ENCODE measurements at places on chromosomes 6 and 20. TPM values are rescaled to one million over a fixed set of nuclear protein-coding genes. Genes with fewer than 3 reads are reported as not detected.

DNA sequence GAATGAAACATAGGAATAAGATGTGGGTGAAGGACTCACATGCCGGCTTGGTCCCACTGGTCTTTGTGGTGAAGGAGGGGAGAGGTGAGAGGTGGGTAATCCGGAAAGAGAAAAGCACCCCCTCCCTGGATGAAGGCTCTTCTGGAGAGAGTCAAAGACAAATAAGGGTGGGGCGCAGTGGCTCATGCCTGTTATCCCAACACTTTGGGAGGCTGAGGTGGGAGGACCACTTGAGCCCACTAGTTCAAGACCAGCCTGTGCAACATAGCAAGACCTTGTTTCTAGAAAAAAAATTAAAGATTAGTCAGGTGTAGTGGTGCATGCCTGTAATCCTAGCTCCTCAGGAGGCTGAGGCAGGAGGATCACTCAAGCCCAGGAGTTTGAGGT lies 3.1 kb downstream of the LTB start:
- DNase-seq: no peak

- DNase-seq: no peak
These were observed 81.7 kb upstream of the TENT5A start for GRCh38 chr6:81834141-81834681.

DNA sequence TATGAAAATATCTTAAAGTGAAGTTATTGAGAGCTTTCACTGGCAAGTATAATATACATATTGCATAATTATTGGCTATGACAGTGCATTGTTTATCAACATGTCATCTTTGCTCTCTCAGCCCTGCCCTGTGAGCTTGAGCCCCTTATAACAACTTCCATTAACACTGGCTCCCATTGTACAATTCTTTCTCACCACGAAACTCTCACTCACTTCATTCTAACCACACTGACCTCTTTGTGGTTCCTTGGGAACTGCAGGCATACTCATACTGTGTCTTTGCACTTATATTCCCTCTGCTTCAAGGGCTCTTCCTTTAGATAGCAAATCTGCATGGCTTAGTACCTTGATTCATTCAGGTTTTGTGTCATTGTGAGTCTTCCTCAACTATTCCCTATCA lies 411.8 kb downstream of the CDKAL1 start:
- DNase-seq: no peak

DNA sequence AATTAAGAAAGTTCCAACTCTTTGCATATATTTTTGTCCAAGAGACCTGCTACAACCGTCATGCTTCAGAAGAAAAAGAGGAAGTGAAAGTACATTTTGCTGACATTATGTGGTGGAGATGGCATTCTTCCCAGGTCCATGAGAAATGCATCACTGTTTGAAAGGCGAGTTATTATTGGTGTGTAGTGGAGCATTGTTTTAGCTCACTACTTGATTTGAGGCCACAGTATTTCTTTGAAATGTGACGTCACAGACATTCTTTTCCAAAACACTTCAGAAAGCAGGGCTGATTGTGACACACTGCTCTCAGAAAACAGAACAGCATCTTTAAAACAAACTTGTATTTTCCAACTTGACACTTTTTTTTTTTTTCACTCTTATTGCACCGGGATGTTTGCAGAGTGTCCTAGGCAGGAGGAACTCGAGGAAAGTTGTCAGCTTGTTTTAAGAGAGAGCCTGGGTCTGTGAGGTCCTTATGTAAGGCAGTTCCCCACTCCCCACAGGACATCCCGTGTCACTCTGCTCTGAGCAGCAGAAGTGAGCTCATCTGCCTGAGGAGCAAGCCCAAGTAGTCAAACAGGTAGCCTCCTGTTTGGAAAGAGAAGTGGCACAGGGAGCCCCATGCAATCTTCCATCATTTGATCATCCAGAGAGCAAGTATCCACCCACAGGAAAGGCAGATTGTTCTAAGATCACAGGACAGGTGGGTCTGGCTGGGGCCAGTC lies 1.1 kb downstream of the SPTLC3 start:
- no peak for DNase-seq

DNA sequence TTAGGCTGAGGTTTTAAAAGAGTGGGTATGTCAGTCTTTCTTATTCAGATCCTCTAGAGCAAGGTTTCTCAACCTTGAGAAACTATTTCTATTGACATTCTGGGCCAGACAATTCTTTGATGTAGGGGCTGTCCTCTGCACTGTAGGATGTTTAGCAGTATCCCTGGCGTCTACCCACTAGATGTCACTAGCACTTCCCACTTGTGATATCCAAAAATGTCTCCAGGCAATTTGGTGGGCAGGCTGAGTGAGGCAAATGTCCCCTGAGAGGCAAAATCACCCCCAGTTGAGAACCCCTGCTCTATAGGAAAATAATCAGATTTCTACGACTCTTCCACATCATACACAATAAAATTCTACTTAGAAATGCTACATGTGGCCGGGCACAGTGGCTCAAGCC lies 7.7 kb upstream of the ZKSCAN8 start:
- no peak for DNase-seq

DNA sequence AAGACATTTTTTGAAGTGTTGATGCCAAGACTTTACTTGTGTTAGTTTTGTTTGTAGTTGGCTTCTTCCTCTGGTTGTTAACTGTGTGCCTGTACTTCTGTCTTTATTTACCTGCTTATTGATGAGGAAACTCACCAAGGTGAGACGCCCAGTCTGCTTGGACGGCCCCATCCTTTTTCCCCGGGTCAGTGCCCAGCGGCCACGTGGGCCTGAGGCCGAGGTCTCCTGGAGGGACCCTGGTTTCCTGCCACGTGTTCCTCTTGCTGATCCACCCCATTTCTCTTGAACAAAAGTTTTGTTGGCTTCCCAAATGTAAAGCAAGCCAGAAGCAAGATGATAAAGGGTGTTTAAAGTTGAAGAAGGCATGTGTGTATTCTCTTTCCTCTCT lies 24.8 kb downstream of the DUSP22 start:
- DNase-seq: no peak

GRCh38 chr6:16270178-16270794 lies 31.9 kb downstream of the GMPR start:
- DNase-seq: no peak

DNA sequence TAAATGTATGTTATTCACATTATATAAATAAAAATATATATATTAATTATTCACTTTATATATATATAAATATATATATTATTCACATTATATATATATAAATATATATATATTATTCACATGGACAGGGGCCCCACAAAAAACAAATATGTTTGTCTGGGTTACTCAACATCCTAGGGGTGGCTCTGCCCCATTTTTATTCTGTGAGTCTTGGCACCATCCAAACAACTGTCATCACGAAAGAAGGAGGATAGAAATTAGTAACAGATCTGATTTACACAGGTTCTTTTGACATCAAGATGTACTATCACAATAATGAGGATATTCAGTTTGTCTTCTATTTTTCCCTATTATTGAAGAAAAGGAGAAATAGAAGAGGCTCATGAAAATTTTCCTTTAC lies 187.3 kb downstream of the GPX5 start:
- DNase-seq: no peak

- DNase-seq: no peak
These were observed 728 bp downstream of the PSMA7 start for GRCh38 chr20:62142252-62143080.

GRCh38 chr6:126753606-126754005 lies 364.9 kb upstream of the RSPO3 start:
- no peak for DNase-seq

DNA sequence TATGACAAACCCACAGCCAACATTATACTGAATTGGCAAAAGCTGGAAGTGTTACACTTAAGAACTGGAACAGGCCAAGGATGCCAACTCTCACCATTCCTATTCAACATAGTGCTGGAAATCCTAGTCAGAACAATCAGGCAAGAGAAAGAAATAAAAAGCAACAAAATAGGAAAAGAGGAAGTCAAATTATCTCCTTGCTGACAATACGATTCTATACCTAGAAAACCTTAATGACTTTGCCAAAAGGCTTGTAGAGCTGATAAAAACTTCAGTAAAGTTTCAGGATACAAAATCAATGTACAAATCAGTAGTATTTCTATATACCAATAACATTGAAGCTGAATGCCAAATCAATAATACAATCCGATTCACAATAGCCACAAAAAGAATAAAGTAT lies 32.4 kb downstream of the OR5V1 start:
- DNase-seq: no peak

GRCh38 chr20:8209061-8209460 lies 77.0 kb downstream of the PLCB1 start:
- DNase-seq: no peak

GRCh38 chr20:57214948-57215347 lies 51.5 kb downstream of the BMP7 start:
- no peak for DNase-seq

GRCh38 chr6:90393232-90393884 lies 96.7 kb upstream of the BACH2 start:
- DNase-seq: peak; percentile 73

- DNase-seq: peak; percentile 31
These were observed 806 bp downstream of the LEMD2 start for GRCh38 chr6:33787954-33788693.

DNA sequence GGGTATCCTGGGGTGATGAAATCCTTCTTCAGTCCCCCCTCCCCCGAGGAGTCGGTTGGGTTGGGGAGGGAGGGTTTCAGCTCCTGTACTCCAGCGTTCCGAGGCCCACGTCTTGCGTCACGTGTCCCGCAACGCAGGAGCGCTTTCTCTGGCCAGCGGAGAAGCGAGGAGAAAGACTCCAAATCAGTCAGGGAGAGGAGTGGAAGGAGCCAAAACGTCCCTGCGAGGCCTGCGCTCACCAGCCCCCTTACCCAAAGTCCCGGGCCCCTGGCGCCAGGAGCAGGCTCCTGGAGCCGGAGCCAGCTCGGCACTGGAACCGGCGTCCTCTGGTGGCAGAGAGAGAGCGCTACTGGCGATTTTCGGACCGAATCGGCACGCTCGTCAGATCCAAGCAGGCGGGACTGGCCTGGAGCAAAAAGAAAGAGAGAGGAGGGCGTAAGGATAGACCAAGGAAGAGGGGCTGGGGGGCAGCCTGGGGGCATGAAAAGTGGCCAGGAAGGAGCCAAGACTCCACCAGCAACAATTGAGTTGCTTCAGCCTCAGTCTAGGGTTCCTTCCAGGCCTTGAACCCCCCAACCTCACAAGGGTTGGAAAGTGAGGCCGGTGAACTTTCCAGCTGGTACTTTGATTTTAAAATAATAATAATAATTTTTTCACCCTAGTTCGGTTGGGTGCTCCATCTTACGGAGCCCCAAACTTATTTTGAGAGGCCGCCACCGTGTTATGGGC lies at the start of gene GNAS:
Gene GNAS, plus strand, starts transcription at position 174 of the 729 bp plus-strand sequence.
- DNase-seq: peak; percentile 54

GRCh38 chr6:155194399-155194798 lies 69.4 kb upstream of the CLDN20 start:
- DNase-seq: no peak

DNA sequence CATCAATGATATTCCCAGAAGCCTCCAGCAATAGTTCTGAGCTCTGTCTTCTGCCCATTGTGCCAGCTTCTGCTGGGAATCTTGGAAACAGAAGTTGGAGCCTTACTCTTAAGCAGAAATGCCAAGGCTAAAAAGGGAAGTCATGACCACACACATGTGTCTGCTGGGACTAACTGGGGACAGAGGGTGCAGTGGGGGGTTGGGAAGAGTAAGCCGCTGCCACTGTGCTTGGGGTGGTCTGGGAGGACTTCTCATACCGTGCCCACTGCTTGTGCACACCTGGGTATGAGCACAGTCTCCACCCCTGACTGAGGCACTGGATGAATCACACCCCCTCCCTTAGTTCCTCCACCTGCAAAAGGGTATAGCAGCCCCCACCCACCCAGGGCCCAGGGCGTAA lies 90.7 kb downstream of the CDC5L start:
- DNase-seq: no peak

DNA sequence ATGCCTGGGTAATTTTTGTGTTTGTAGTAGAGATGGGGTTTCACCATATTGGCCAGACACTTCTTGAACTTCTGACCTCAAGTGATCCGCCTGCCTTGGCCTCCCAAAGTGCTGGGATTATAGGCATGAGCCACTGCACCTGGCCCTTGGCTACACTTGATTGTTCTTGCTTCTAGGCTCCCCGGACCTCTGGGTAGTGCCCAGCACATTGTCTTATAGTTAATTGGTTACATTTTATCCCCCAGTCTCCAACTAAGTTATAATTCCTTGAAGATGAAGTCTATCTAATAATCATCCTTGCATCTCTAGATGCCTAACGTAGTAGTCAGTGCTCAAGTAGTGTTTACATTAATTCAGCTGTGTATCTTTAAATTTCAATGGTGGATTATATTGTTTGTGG lies 11.8 kb downstream of the SMPDL3A start:
- DNase-seq: no peak

DNA sequence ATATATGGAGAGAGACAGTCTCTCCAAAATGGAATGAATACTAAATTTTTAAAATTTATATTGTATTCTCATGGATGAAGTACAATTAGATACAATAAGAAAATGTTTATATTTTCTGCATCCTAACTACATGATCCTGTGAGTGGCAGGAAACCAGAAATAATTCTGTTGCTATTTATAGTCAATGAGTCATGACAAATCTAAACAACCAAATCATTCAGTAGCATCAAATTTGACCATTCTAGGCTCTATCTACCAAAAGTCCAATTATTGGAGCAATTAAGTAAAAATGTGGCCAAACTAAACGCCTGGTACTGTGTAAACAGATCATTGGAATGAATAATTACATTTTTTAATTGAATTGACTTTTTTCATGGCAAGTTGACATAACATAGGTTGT lies 959.8 kb downstream of the EPHA7 start:
- no peak for DNase-seq

DNA sequence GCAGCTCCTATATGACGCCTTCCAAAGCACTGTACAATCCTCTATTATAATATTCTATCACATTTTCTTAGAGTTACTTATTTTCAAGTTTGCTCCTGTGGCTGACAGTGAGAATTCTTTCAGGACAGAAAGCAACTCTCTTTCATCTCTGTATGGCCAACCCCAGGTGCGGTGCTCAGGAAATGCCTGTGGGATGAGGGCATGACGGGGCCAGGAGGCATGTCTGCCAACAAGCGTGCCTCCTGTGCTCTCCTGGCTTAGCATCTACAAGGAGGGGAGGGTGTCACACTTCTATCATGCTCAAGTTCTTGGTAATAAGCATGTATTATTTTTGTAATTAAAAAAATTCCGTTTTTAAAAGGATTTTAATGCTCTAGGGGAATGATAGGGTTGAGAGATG lies 11.4 kb downstream of the MRPL14 start:
- DNase-seq: no peak

DNA sequence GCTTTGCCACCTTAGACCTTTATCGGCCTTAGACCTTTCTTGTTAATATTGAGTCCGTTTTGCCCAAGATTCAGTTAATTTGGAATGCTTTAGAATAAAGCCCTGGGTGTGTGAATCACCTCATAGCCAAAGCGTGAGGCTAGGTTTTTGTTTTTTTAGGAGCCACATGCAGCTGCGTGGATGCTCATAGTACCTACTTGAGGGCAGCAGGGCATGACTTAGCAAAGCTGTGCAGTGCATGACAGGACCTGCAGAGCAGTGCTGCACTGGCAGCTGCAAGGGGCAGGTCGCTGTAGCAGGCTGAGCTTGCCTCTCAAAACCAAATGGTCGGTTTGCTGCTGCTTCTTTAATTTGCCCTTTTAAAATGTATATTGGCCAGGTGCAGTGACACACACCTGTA lies 116.1 kb downstream of the JAG1 start:
- DNase-seq: no peak

The ZNF292 gene
- total RNA-seq: 57.7 TPM

The RTN4IP1 gene
- total RNA-seq: 7.5 TPM

The TFB1M gene
- 19.9 TPM for total RNA-seq

The DCDC2 gene
- total RNA-seq: not detected

The FAXC gene
- not detected for total RNA-seq

The METTL24 gene
- 0.47 TPM for total RNA-seq

The CRISP3 gene
- not detected for total RNA-seq

The POU3F2 gene
- total RNA-seq: not detected

The PLCB1 gene
- total RNA-seq: 15.1 TPM

The RREB1 gene
- total RNA-seq: 45.4 TPM

The HLA-DQB1 gene
- total RNA-seq: 17.0 TPM

The MATN4 gene
- total RNA-seq: not detected

All from T-cell (primary cell).